ENCODE measurements at places on chromosomes 13 and 19.

GRCh38 chr19:38918526-38918925, 6.5 kb upstream of the CCER2 start:
- no peak for DNase-seq

DNA sequence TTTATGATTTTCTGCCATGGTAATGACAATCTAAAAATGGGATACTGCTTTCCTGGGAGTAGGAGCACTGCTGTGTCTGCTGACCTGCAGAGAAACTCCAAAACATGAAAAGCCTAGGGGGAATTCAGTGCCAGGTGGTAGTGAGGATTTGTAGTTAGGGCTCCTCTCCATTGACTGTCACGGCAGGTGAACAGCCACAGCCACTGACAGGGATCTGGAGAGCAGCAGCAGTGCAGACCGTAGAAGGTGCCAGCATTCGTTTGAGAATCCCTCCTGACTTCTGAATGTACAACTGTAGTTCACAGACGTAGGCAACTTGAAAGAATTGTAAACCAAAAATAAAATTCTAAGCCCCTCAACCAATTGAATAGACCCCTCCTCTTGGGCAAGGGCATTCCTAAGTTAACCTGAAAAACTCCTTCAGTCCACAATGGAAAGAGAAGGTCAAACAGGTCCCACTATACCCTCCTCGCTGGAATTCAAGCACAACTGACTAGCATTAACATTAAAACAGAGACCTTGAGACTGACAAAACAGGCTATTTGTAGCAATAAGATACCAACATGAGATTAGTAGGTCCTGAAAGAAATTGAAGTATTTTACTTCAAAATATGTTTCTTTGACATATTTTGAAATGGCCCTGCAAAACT, 1328.8 kb downstream of the OLFM4 start:
- no peak for DNase-seq

DNA sequence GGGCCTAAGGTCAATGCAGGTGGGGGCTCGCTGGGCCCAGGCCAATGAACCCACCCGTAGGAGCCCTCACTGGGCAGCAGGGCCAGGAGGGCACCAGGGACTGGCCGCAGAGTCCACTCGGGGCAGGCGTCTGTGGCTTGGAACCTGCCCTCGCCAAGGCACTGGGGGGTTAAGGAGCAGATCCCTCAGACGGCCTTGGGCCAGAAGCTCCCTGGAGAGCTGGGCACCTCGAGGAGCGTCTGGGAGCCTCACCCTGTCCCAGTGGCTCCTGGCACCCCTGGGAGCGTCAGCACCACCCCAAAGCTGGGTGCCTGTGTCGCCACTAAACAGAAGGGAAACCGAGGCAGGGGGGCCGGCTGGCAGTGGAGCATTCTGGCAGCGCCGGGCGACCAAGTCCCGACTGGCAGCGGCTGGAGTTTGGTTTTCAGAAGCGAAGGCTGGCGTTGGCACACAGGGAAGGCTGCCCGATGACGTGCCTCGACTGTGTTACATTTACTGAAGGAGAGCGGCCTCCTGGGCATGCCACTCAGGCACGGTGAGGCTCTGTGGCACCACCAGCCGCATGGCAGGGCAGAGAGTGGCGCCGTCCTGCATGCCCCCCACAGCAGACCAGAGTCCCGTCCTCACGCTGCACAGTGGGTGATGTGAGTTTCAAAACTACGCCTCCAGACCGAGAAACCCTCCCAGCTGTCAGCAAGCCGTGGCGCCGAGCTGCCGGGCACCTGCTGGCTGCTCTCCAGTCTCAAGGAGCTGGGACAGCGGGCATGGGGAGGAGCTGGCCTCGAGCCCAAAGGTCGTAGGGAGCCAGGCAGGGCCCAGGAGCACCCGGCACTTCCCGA, 9.2 kb upstream of the MEX3D start:
- no peak for DNase-seq

GRCh38 chr13:84933797-84934196, 865.4 kb downstream of the SLITRK6 start:
- no peak for DNase-seq

DNA sequence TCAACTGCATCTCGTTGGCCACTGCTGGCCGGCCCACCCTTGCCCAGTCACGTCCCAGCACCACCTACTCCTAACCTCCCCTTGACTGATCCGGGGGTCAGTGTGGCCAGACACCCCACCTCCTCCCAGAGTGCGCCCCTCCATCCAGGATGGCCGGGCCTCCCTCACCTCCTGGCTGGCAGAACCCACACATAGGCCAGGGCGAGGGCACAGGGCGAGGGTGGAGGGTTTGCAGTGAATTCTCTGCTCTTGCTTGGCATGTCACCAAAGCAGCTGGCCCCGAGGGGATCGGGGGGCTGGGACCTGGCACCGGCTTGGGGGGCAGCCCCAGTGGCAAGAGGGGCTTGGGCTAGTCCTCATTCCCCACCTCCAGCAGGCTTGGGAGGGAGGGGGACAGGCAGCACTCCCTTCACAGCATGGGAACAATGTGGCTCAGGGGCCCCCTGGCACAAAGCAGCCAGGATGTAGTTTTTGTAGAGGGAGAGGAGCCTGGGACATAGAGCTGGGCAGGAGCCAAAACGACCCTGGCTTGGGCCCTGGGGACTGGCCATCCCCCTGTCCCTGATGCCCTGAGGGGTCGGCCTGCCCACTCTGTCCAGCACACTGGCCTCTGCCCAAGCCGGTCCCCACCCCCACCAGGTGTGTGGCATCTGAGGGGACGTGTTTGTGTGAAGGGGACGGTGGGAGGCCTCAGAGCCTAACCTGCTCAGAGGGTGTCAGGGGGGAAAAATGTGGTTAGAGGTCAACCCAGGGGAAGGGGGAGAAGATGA, 28.5 kb upstream of the ASF1B start:
- DNase-seq, result no peak

DNA sequence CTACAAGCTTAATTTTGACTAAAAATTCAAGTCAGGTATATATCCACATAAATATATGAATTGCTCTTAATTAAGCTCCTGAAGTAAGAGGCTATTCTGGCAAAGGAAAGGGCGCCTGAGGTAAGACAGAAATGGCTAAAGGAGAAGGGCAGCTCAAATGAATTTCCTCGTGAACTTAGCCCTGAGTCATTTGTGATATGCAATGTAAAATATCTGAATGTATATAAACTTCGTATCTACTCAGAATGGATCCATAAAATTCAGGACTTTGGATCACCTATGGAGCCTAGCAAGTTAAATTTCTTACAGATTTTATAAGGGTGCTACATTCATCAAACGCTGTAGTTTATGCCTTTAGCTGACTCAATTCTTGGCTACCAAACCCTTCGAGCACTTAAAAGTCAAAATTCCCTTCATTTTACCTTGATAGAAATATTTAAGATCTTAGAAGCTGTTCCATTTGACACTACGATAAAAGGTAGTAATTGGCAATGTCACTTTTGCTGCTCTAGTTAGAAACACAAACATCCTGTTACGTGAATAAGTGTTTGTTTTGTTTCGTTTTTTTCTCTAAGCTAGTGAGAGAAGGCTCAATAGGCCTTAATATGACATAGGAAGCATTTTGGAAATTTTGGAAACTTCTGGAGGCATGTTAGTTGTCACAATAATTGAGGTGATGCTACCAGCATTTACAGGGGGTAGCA, 69.2 kb downstream of the DIAPH3 start:
- DNase-seq, result no peak

DNA sequence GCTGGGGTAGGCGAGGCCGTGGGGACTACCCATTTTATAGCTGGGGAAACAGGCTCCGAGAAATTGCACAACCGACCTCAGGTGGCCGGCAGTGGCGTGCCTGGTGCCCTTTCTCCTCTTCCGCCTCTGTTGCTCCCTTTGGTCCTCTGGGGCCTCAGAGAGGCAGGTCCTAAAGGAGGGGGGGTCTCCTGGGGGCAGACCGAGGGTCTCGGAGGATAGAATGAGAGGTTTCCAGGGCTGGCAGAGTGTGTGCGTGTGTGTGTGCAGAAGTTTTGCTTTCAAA, 11.3 kb downstream of the STX10 start:
- no peak for DNase-seq

DNA sequence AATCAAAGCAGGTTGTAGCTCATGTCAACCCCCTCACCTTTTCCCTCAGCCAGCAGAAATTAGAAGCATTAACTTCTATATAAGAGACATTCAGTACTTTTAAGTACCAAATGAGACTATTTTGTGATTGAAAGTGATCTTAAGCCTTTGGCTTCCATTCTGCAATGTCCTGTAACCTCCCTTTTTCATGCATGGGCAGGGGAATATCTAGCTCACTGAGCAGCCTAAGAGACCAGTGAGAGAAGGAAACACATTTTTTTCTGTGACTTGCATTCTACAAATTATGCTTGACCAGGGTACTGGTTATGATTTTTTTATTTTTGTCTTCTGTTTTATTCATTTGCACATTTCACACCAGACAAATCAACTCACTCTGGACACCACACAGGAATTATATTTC, 369.6 kb downstream of the KCTD12 start:
- no peak for DNase-seq
